ENCODE measurements at places on chromosomes 13 and 19.

DNA sequence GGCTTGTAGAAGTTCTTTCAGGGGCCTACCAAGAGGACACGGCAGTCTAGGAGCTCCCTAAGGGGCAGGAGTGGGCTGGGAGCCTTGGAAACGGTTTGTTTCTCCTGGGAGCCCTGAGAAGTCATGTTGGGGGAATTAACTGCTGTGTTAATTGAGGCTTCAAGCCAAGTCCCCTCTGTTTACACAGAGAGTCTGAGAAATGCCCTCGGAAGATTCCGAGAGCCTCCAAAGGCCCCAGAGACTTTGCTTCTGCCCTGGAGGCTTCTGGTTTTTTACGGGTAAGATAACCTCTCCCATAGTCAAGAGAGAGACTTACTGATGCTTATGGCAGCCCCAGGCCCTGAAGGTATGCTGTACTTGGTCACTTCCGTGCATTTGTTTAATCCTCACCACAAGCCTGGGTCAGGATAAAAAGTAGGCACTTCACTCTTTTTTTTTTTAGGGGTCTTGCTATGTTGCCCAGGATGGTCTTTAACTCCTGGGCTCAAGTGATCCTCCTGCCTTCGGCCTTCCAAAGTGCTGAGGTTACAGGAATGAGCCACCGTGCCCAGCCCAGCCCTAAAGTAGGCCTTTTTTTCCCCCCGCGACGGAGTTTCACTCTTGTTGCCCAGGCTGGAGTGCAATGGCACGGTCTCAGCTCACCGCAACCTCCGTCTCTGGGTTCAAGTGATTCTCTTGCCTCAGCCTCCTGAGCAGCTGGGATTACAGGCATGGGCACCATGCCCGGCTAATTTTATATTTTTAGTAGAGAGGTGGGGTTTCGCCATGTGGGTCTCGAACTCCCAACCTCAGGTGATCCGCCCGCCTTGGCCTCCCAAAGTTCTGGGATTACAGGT is 15.2 kb downstream of the IER2 start:
- no peak overlapping the region for H3K4me3 ChIP-seq
- no peak for DNase-seq
- H3K27me3 ChIP-seq: no peaks in the 10 kb centered on the region
- no peaks in the 10 kb centered on the region for H3K36me3 ChIP-seq

- no peak overlapping the region for H3K4me3 ChIP-seq
- DNase-seq: no peak
- no peaks in the 10 kb centered on the region for H3K4me1 ChIP-seq
These were observed 1177.9 kb downstream of the DIAPH3 start for GRCh38 chr13:58985845-58986244.

GRCh38 chr19:28154077-28154476 is 1058.9 kb downstream of the UQCRFS1 start:
- no peaks in the 10 kb centered on the region for H3K27me3 ChIP-seq
- DNase-seq: no peak
- H3K27ac ChIP-seq: no peak overlapping the region
- no peaks in the 10 kb centered on the region for H3K4me1 ChIP-seq

- H3K36me3 ChIP-seq: peaks cover 6% of the 10 kb centered on the region
- no peak overlapping the region for H3K4me3 ChIP-seq
- DNase-seq: peak; percentile 87
These were observed 10.1 kb downstream of the NOSIP start for GRCh38 chr19:49570138-49570856.

- DNase-seq: no peak
- H3K36me3 ChIP-seq: no peaks in the 10 kb centered on the region
- H3K4me1 ChIP-seq: no peaks in the 10 kb centered on the region
- no peak overlapping the region for H3K4me3 ChIP-seq
These were observed 378.9 kb downstream of the SLITRK1 start for GRCh38 chr13:83503424-83503823.

GRCh38 chr13:114073881-114074612 is 58.4 kb downstream of the RASA3 start:
- no peak for DNase-seq
- no peak overlapping the region for H3K4me3 ChIP-seq
- peaks cover 26% of the 10 kb centered on the region for H3K4me1 ChIP-seq

- no peak overlapping the region for H3K27ac ChIP-seq
- H3K27me3 ChIP-seq: no peaks in the 10 kb centered on the region
- no peak overlapping the region for H3K4me3 ChIP-seq
These were observed 26.4 kb downstream of the LEUTX start for GRCh38 chr19:39805104-39805503.

DNA sequence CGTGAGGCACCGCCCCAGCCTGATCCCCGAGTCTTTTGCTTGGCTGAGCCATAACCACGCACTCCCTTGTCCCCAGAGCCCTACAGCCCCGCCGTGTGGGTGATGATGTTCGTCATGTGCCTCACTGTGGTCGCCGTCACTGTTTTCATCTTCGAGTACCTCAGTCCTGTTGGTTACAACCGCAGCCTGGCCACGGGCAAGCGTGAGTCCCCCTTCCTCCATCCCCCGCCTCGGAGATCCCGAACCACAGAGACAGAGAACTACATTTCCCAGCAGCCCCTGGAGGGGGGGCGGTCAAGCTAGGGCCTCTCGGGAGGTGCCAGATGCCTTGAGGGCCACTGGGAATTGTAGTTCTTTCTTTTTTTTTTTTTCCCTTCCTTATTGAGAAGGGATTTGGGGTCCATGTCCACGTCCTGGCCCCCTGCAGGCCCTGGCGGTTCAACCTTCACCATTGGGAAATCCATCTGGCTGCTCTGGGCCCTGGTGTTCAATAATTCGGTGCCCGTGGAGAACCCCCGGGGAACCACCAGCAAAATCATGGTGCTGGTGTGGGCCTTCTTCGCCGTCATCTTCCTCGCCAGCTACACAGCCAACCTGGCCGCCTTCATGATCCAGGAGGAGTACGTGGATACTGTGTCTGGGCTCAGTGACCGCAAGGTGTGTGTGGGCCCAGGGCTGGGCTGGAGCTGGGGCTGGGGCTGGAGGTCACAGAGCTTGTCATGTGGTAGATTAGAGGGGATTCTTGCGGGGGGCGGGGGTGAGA is 25.9 kb downstream of the GRIN2D start:
- no peak overlapping the region for H3K27ac ChIP-seq
- DNase-seq: peak; percentile 64
- H3K27me3 ChIP-seq: peaks cover 7% of the 10 kb centered on the region
- peaks cover 7% of the 10 kb centered on the region for H3K4me1 ChIP-seq

DNA sequence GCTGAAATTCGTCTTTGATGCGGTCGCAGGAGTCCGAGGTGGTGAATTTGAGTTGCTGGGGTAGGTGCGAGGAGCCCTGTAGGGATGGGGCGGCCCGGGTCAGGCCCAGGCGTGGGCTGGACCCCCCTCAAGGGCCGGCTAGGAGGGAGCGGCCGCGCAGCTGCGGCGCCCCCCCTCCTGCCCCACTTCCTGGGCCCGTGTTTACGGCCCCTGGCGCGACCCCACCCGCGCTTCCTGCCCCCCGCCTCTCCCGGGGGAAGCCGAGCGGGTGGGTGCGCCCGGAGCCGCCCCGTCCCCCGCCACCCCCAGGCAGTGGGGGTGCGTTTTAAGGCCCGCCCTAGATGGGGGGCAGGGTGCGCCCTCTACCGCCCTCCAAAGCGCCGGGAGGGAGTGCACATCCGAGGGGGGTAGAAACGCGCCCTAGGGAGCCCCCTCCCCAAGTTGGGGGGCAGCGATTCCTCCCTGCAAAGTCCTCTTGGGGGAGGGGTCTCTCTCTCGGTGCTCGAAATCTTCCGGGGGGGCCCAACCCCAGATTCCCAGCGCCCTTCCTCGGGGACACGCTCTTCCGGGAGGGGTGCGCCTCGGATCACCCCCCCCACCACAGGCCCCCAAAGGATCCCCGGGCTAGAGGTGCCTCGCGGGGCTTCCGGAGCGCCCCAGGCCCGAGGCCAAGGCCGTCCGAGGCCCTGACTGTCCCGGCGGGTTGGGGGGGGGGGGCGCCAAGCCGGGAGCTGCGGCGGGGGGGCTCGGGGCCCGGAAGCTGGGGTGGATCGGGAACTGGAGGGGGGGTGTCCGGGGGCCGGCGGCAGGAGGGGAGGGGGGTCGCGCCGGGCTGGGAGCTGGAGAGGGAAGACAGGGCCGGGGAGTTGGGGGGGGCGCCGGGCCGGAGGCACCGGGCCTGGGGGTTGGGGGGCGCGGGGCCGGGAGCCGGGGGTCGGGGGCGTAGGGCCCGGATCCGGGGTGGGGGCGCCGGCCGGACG is 823 bp downstream of the TLE5 start:
- no peak for DNase-seq
- H3K27ac ChIP-seq: no peak overlapping the region
- H3K4me3 ChIP-seq: peak overlapping the region; percentile 66
- H3K27me3 ChIP-seq: peaks cover 17% of the 10 kb centered on the region
- peaks cover 42% of the 10 kb centered on the region for H3K36me3 ChIP-seq

- DNase-seq: no peak
- H3K27ac ChIP-seq: no peak overlapping the region
- H3K4me3 ChIP-seq: no peak overlapping the region
- no peaks in the 10 kb centered on the region for H3K4me1 ChIP-seq
- no peaks in the 10 kb centered on the region for H3K36me3 ChIP-seq
These were observed 65.1 kb downstream of the FLT1 start for GRCh38 chr13:28429685-28430290.

- no peak for DNase-seq
- no peaks in the 10 kb centered on the region for H3K27me3 ChIP-seq
- no peaks in the 10 kb centered on the region for H3K36me3 ChIP-seq
- no peaks in the 10 kb centered on the region for H3K4me1 ChIP-seq
- H3K27ac ChIP-seq: no peak overlapping the region
These were observed 25.9 kb upstream of the GATAD2A start for GRCh38 chr19:19379527-19379926.

DNA sequence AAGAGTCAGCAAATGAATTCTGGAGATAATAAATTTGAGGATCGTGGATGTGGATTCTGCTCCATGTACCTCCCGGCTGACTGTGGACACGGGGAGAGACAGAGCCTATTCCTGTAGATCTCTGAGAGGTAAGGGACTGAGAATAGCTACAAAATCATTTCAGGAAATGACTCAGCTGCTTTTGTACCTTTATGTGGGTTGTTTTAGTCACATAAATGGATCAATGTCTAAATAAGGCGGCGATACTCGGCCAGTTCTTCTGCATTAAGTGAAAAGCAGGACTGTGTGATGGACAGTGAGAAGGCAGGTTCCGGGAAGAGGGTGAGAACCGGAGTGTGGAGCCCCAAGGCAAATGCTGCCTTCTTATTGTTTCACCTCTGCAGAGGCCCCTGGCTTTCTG is 128.1 kb downstream of the EFNB2 start:
- no peaks in the 10 kb centered on the region for H3K36me3 ChIP-seq
- H3K4me1 ChIP-seq: no peaks in the 10 kb centered on the region
- H3K27ac ChIP-seq: no peak overlapping the region
- no peak for DNase-seq
- no peaks in the 10 kb centered on the region for H3K27me3 ChIP-seq

- H3K36me3 ChIP-seq: peaks cover 42% of the 10 kb centered on the region
- no peak for DNase-seq
- H3K27me3 ChIP-seq: no peaks in the 10 kb centered on the region
- no peak overlapping the region for H3K4me3 ChIP-seq
These were observed 188.1 kb downstream of the UGGT2 start for GRCh38 chr13:95865080-95865615.

- H3K36me3 ChIP-seq: peaks cover 19% of the 10 kb centered on the region
- H3K27me3 ChIP-seq: no peaks in the 10 kb centered on the region
- H3K4me3 ChIP-seq: peak overlapping the region; percentile 86
- peak; percentile 59 for DNase-seq
- H3K27ac ChIP-seq: peak overlapping the region; percentile 94
These were observed 1.2 kb downstream of the AKT1S1 start for GRCh38 chr19:49875857-49876421.

DNA sequence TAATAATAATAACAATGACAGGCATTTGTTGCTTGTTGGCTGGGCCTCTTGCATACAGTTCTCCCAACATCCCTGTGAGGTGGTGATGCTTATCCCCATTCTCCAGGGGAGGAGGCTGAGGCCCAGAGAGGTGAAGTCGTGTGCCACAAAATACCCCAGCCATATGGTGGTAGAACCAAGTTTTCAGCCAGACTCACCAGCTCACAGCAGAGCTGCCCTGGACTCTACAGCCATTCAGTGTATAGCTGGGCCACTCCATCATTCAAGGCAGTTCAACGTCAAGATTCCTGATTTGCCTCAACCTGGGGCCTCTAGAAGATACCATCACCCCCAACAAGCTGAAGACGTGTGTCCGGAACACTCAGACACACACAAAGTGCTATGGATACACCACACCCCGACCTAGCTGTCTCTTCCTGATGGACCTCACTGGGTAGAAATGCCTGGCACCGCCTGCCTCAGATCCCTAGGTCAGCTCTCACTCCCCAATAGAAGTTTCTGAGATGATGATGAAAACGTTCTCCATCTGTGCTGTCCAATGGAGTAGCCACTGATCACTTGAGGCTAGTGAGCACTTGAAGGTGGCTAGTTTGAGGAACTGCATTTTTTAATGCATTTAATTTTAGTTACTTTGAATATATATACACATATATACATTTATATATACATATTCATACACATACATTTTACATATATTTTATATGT is 4.3 kb upstream of the CEACAM19 start:
- H3K4me1 ChIP-seq: no peaks in the 10 kb centered on the region
- H3K4me3 ChIP-seq: no peak overlapping the region
- peaks cover 6% of the 10 kb centered on the region for H3K36me3 ChIP-seq
- H3K27me3 ChIP-seq: no peaks in the 10 kb centered on the region

- no peaks in the 10 kb centered on the region for H3K27me3 ChIP-seq
- DNase-seq: no peak
- peak overlapping the region; percentile 98 for H3K4me3 ChIP-seq
- H3K4me1 ChIP-seq: peaks cover 6% of the 10 kb centered on the region
- peak overlapping the region; percentile 83 for H3K27ac ChIP-seq
These were observed 3.2 kb downstream of the MIDN start for GRCh38 chr19:1251330-1252220.

GRCh38 chr19:11168568-11168967 is 13.0 kb upstream of the SPC24 start:
- no peaks in the 10 kb centered on the region for H3K4me1 ChIP-seq
- peaks cover 66% of the 10 kb centered on the region for H3K36me3 ChIP-seq
- no peak overlapping the region for H3K27ac ChIP-seq
- H3K27me3 ChIP-seq: no peaks in the 10 kb centered on the region
- no peak overlapping the region for H3K4me3 ChIP-seq

- no peak for DNase-seq
- no peak overlapping the region for H3K4me3 ChIP-seq
- H3K36me3 ChIP-seq: no peaks in the 10 kb centered on the region
- no peak overlapping the region for H3K27ac ChIP-seq
- H3K27me3 ChIP-seq: no peaks in the 10 kb centered on the region
These were observed 68.8 kb downstream of the COL4A1 start for GRCh38 chr13:110237875-110238817.

DNA sequence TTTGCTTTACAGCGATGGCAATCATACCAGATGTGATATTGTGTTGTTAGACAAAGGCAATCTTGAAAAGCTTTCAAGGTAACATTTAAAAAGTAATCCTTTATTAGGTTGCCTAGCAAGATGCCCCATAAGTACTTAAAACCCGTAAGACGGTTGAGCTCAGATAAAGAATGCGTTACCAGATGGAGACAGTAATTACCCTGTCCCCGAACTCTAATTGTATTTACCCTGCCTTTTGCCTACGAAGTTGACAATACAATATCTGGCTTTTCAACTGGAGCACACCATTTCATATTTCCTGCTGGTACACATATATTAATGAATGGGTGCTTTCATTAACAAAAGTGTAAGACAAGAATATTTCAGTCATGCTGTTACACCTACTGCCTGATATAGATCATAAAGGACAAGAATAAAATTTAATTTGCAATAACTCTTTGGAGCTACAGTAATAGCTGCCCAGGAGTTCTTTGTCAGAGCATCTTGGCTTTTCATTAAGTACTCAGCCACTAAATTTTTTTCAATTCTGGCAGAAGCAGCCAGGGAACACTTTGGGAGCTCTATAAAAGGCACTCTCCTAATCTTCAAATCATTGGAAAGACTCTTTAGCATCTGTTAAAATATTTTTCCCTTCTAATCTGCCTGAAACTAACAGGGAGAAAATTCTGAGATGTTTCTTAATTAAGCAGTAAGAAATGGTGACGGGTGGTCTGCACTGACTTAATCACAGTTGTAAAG is 63.8 kb downstream of the DCT start:
- DNase-seq: no peak
